ENCODE measurements at places on chromosomes 13 and 19.

DNA sequence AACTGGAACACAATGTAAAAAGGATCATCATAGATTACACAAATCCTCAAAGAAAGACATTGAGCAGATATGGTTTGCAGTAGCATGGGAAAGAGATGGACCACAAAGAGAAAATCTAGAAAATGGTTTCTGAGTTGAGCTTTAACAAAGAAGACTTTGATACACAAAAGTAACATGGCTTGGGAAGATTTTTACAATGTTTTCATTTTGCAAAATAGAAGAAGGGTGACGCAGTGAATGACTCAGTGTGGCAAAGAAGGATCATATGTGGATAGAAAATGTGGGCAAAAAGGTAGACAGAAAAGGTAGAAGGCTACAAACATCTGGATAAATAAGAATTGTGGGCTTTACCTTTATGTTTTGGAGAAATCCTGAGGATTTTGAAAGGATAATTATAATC is 1220.5 kb downstream of the PCDH17 start:
- no peak for DNase-seq

- DNase-seq = no peak
These were observed 34.6 kb upstream of the CD177 start for GRCh38 chr19:43318796-43319314.

DNA sequence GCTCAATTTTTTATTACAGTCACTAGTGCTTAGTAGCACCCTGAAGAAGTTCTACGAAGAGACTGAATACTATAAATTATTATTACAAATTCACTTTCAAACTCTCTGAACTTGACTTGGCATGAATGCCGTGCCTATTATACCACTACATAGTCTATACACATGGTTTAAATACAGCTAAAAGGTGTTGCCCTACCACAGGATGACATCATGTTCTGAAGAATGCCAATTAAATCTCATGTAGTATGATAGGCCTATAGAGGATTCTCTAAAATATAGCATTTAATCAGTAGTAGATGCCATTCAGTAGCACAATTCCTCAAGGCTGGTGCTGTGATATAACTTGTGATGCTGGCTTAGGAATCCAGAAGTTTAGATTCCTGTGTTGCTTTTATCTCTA is 16.7 kb upstream of the POSTN start:
- no peak for DNase-seq

DNA sequence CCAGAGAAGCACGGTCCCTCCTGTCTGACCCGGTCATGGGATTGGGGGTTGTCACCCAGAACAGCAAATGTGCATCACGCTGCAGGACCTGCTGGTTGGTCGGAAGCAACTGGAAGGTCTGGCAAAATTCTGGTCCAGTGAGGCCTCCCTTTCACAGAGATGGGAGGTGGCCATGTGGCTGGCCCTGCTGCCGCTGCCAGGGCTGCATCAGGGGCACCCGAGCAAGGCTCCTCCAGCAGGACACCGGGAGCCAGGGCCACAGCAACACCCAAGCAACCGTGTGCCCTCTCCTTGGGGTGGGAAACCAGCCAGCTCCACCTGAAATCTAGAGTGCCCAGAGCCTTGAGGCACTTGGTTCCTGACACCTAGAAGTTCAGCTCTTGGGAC is 11.5 kb upstream of the GAS6 start:
- DNase-seq = no peak

DNA sequence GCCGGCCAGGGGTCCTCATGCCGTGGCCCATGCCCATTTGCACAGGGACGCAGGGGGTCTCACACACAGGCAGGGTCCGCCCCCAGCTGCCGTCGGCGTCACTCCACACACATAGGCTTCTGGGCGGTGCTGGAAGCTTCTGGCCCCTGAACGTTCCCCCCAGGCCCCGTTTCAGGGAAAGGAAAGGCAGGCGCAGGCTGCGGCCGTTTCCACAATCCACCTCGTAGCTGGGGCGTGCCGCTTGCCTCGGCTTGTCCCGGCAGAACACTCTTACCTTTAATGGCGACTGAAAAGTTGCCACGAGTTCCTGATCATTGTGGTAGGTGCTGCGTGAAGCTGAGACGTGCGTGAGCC is 53.4 kb downstream of the MCF2L start:
- DNase-seq = no peak

DNA sequence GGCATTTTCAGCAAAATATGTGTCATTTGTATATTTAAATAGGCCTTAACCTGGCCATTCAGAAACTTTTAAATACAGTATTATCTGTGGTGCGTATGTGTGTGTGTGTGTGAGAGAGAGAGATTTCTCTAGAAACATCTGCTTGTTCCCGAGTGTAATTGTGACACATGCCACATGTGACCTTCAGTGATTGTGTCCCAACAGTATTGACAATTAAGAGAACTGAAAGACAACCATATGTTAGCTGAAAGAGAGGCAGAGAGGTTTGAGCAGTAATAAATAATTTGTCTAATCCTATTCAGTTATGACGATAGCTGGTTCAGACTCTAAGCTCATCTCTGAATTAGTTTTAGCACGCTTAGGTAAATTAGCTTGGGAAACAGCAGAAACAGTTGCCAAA is 1503.1 kb downstream of the PCDH9 start:
- no peak for DNase-seq

DNA sequence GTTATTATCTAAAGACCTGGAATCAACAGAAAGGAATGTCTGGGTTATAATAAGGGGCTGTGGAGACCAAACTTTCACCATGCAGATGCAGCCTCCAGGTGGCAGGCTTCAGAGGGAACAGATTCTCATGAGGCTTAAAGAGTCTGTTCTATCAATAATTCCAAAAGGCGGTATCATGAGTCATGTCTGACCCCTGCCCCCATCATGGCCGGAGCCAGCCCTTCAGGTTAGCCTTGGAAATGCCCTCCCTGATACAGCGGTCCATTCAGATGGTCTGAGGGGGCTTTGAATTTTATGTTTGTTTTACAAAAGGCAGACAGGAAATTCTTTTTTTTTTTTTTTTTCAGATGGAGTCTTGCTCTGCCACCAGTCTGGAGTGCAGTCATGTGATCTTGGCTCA is 21.7 kb upstream of the LAMP1 start:
- no peak for DNase-seq

All from GOT3 (cell line).